Lung (tissue), 17 donors: ENCODE measurements at places on chromosomes 5 and 9. TPM values are rescaled to one million over a fixed set of nuclear protein-coding genes. Genes with fewer than 3 reads are reported as not detected.

The CCNJL gene
- 16.5 TPM for polyA plus RNA-seq

DNA sequence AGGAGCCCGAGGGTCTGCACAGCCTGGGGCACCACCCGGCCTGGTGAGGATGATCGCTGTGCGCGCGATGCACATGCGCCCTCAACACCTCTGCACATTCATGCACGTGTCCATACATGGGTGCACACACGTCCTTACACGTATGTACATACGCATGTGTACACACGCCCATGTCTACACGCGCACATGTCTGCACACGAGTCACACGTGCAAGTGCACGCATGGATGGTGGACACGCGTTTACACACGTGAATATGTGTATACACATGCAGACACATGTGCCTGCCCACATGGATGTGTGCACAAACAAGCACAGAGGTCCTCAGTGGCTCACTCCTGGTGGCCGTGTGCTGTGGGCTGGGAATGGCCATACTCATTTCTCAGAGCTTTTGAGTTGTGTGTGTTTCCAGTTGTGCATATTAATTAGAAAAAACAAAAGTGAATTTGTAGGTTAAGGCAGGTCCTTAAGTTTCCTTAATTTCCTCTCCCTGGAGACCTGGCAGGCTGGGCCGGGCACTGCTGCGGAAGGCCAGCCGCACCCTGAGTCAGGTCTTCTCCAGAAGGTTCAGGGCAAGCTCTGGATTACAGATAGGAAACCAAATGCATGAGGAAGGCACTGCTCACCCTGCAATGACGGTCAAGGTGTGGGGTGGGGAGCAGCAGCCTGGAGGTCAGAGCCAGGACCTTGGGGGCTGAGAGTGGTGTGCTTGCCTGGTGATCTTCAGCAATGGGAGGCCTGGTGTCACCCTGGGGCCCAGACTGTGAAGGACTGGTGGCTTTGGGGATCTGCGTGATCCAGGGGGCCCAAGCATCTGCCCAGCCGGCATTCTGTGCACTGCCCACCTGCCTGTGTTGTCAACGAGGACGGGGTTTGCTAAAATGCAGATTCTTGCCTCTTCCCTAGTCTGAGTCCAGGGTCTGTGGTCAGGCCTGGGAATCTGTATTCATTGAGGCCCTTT lies 1.3 kb upstream of the RNU6ATAC start:
- DNase-seq: peak; percentile 35

DNA sequence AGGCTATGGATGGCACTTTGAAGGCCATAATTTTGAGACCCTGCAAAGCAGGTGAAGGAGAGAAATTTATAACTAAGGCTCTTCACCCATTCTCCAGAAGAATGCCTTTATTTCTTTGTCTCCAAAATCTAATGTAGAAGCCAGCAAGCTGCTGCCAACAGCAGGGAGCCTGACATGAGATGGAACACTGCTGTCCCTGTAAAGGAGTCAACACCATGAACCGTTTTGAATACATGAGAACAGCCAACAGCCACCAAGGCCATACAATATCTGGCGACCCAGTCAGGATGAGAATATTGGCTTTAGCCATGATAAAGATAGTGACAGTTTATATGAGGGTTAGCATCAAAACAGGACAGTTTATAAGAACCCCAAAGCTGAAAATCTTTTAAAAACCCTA lies 121.2 kb upstream of the LIFR start:
- peak; percentile 94 for DNase-seq

DNA sequence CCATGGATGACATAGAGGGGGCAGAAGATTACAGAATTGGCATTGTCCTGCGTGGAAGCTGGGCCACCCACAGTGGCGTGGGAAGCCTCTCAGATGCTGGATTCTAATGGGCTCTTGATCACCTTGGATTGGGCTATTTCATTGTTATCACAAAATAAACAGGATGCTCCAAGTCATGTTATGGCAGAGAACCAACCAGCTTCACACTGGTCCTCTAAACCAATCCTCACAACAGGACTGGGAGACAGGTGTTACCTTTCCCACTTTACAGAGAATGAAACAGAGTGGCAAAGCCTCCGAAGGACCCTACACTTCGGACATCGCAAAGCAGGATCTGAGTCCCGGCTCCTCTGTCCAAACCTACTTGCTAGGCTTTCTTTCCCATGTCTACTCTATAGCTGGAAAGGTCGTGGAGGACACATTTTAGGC lies 455 bp upstream of the SMIM3 start:
- DNase-seq: peak; percentile 53

- no peak for DNase-seq
Measured at GRCh38 chr9:7721291-7721690, 78.3 kb downstream of the DMAC1 start.

GRCh38 chr5:96962540-96962991 lies 26.7 kb downstream of the LNPEP start:
- no peak for DNase-seq
